ENCODE measurements at places on chromosomes 12 and 14.

DNA sequence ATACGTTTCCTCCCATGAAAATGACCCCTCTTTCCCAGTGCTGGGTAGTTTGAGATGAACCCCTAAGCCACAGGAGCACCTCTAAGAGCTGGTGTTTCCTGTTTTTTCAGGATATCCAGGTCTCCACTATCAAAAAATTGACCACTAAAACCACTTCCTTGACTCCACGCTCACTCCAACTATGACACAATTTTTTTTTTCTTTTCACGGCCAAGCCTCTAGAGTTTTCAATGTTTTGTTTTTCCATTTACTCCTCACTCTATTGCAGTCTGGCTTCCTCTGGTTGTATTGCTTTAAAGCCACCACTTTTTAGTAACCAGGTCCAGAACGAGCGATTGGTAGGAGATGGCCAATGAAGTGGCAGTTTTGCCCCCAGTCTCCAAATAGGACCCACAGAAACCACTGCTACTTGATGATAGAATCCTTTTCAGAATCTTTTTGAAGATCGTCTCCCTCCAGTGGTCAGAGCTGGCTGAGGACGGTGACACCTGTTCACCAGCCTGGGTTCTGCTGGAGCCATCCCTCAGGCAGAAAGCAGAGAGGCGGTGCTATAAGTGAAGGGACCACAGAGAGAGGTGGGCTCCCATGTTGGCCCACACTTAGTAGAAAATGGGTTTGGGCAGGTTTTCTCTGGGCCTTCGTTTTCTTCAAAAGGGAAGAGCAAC, 454.4 kb downstream of the VRK1 start:
- DNase-seq = no peak

DNA sequence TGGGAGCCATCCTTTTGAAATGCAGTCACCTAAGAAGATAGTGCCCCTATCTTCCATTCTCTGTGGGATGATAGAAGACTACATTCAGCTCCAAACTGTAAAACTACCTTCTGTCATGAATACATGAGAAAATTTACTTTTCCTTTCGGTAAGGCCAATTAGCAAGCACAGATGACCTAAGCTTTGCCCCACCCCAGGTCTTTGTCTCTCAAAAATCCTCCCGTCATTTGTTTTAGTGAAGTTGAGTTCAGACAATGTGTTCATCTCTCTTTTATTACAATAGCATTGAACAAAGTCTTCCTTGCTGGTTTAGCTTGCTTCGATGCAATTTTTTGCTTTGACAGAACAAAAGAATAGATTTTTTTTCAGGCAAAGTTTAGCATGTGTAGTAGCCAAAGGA, 18.2 kb upstream of the FSCB start:
- DNase-seq = no peak

GRCh38 chr14:35337269-35338255, 45.4 kb downstream of the PSMA6 start:
- DNase-seq = no peak

DNA sequence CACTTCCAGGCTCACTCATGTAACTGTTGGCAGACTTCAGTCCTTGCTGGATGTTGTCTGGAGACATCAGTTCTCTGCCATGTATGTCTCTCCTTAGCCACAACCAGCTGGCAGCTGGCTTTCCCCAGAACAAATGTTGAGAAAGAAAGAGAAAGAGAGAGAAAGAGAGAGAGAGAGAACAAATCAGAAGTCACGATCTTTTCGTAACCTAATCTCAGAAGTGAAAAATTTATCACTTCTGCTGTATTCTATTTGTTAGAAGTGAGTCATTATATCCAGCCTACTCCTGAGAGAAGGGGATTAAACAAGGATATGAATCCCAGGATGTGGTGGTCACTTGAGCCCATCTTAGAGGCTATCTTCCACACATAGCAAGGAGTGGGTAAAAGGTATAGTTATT, 101.2 kb downstream of the BTG1 start:
- no peak for DNase-seq

GRCh38 chr14:49769581-49770211, 1.7 kb downstream of the KLHDC2 start:
- no peak for DNase-seq

GRCh38 chr12:118311666-118312065, 61.0 kb downstream of the TAOK3 start:
- no peak for DNase-seq

GRCh38 chr12:78192979-78193378, 362.3 kb downstream of the NAV3 start:
- no peak for DNase-seq

DNA sequence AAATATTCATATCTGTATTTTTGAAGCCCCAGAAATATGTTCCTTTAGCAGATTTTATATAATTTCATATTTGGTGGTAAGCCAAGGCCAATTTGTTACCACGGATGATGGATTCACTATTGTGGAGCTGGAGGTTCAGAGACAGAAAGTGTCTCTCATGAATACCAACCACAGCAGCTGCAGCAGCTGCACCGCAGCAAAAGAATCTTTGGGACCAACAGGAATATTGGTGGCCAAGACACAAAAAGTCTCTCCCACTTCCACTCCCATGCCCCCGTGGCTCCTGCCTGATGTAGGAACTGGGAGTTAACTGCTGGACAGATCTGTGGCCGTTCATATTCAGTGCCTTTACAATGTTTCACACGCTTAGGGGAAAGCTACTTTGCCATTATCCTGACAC, 155.3 kb downstream of the ADAMTS20 start:
- DNase-seq = no peak

DNA sequence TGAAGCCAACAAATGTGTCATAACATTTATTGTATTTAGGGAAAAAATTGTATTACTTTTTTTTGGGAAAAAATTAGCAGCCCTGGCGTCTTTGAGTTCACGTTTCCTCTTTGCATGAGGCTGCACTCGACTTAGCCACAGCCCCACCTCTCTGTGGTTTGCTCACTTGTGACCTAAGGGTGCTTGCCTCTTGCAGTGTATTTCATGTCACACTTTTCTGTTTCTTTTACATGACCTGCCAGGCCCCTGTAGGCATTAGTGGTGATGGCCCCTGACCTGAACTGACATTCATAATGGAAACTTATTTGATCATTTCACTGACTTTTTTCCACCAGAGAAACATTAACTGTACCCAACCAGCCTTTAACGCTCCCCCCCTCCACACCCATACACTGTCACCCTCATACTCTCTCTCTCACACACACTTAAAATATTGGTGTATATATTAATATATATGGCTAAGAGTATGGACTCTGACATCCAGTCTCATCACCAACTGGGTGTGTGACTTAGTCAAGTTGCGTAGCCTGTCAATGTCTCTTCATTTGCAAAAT, 122.9 kb downstream of the PRKCH start:
- no peak for DNase-seq

Measured in coronary artery (tissue), 2 donors.